NCI-H187 (cell line): ENCODE measurements at places on chromosomes 12 and 14.

- DNase-seq, result no peak
Observed at GRCh38 chr14:52079239-52079959, 10.5 kb upstream of the NID2 start.

GRCh38 chr14:77092676-77093075, 5.4 kb upstream of the CIPC start:
- DNase-seq, result no peak

DNA sequence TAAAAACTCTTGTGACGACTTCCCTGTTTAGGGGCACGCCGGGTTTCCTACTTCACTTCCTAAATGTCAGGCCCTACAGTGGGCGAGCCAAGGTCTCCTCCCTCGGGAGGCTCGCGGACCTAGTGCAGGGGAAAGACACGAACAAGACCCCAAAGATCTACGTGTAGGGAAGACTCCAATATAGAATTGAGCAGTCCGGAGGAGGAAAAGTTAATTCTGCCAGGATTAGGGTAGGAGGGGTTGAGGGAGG, 564 bp downstream of the ATXN3 start:
- DNase-seq, result no peak

DNA sequence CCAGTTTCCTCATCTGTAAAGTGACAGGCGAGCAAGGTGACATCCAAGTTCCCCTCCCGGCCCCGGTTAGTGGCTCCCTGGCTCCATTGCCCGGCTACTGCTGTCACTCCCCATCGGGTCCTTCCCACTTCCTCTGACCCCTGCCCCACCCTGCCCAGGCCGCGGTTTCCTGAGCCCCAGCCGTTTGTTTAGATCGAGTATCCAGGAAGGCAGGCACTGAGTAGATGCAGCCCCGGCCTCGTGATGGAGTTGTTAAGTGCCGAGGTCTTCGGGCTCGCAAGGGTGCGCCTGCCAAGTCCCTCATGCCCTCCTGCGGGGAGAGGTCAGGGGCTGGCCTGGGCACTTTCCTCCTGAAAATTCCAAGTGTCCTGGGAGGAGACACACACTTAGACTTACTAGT, 55.4 kb downstream of the TEAD4 start:
- DNase-seq, result no peak

DNA sequence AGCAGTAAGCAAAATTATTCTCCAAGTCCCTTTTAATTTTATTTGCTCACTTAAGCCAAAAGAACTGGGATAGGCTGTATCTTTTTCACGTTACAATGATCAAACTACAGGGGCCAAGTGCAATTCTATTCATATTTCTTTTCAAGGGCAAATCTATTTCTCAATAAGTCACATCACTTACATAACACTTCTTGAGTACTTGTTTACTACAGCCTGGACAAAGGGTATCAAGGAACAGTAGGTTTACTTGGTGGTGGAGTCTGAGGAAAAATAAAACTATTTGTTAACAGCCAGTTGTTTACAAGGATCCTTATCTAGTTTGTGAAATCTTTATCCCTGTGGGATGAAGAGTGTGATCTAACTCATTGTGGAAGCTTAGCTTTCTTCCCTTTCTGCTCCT, 72.1 kb downstream of the PDE3A start:
- DNase-seq, result no peak

- DNase-seq, result no peak
Observed at GRCh38 chr14:40694023-40694422, 912.7 kb upstream of the LRFN5 start.

- DNase-seq, result no peak
Observed at GRCh38 chr12:89160716-89161123, 191.6 kb downstream of the DUSP6 start.

GRCh38 chr14:75340921-75341320, 62.3 kb downstream of the FOS start:
- no peak for DNase-seq
